A549 treated with ZK216348 at 1 μM for 4 hours (cell line): ENCODE measurements at places on chromosomes 6 and 20. TPM values are rescaled to one million over a fixed set of nuclear protein-coding genes. Genes with fewer than 3 reads are reported as not detected.

MUCL3 gene
- 0.08 to 0.17 TPM (median 0.10 TPM) in 5 replicates for total RNA-seq

ARFGEF2 gene
- total RNA-seq: 9.1 to 16.5 TPM (median 14.1 TPM) in 5 replicates

DSTN gene
- total RNA-seq: 543 to 963 TPM (median 698 TPM) in 5 replicates

C20orf144 gene
- total RNA-seq: 0.08 to 0.19 TPM in 2 of 5 replicates, not detected in the others

KCNK16 gene
- not detected in 5 replicates for total RNA-seq

RNF182 gene
- 2.3 to 3.4 TPM (median 3.1 TPM) in 5 replicates for total RNA-seq

LY6G6F gene
- total RNA-seq: not detected in 5 replicates

ARFGEF3 gene
- 0.45 to 0.61 TPM (median 0.48 TPM) in 5 replicates for total RNA-seq

LHFPL5 gene
- total RNA-seq: 0.26 TPM in 1 of 5 replicates, not detected in the others

DAAM2 gene
- total RNA-seq: 0.02 to 0.04 TPM in 2 of 5 replicates, not detected in the others

RAD21L1 gene
- not detected in 5 replicates for total RNA-seq

SLC22A1 gene
- total RNA-seq: 1.7 to 3.4 TPM (median 2.2 TPM) in 5 replicates

SMPDL3A gene
- total RNA-seq: 2.1 to 4.3 TPM (median 3.3 TPM) in 5 replicates

SLC35F1 gene
- not detected in 5 replicates for total RNA-seq

OTOR gene
- total RNA-seq: not detected in 5 replicates

LINC00237 gene
- total RNA-seq: not detected in 5 replicates

FAM217A gene
- not detected in 5 replicates for total RNA-seq

ZBTB12 gene
- 2.0 to 5.0 TPM (median 4.5 TPM) in 5 replicates for total RNA-seq

PRDM13 gene
- 0.45 to 1.2 TPM (median 0.99 TPM) in 5 replicates for total RNA-seq

EYA4 gene
- 7.9 to 12.6 TPM (median 9.7 TPM) in 5 replicates for total RNA-seq

FIG4 gene
- 3.8 to 6.1 TPM (median 4.7 TPM) in 5 replicates for total RNA-seq

KHDC1L gene
- 0.32 to 0.36 TPM in 2 of 5 replicates, not detected in the others for total RNA-seq

PAX1 gene
- 0.09 TPM in 1 of 5 replicates, not detected in the others for total RNA-seq

TMEM74B gene
- total RNA-seq: 2.5 to 5.3 TPM (median 3.4 TPM) in 5 replicates
